ENCODE measurements at places on chromosomes 16 and 17.
A peak's percentile ranks its signal among the peaks of the same experiment; 100 is the strongest.

DNA sequence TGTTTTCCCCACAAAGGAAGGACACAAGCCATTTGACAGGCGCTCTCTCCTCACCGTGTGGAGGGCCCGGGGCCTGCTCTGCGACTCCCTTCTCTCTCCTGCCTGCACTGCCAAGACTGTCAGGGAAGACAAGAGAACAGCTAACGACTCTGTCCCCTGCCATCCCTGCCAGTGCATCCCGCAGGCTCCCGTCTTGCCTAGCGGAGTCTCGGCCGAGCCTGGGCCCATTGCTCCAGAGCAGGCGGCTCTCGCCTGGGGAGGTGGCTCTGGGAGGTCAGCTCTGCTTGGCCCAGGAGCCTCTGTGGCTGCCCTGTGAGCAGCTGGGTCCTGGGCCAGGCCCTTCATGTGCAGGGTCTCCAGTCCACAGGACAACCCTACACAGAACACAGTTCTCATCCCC, 53.0 kb downstream of the WNT3 start:
- DNase-seq = no peak

GRCh38 chr17:58354541-58355216, 2.7 kb upstream of the SUPT4H1 start:
- no peak for DNase-seq

GRCh38 chr16:68345958-68346635, 35.3 kb downstream of the PRMT7 start:
- no peak for DNase-seq

GRCh38 chr17:57356719-57357391, 100.5 kb downstream of the MSI2 start:
- DNase-seq = peak; percentile 93

GRCh38 chr17:51258756-51259563, 889 bp downstream of the MBTD1 start:
- DNase-seq = peak; percentile 63

DNA sequence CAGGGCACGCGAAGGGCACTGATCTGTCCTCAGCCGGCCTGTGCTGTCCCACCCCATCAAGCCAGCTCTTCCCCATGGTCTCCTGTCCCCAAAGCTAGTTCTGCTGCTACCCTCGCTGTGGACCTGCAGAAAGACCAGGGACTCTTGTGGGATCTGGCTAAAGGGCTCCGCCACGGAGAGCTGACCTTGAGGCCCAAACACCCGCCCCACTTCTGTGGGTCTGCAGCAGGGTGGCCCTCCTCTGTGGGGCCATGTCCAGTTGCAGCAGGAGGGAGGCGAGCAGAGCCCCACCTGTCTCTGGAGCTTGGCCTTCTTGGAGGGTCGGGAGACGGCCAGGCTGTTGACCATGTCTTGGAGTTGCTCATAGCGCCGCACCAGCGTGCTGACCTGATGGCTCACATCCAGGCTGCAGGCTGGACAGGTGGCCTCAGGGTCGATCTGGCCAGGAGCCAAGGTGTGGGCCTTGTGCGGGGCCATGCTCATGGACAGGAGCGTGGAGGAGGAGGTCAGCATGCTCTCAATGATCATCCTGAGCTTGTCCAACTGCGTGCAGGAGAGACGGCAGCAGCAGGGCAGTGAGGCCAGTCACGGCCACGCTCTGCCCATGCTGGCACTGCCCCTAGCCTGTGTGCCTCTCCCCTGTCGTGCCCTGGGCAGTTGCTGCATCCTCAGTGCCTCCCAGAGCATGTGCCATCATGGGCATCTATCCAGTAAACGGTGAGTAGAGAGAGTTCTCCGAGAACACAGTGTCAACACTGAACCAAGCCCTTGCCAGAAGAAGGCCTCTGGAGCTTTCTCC, 16.6 kb downstream of the UBALD2 start:
- no peak for DNase-seq

DNA sequence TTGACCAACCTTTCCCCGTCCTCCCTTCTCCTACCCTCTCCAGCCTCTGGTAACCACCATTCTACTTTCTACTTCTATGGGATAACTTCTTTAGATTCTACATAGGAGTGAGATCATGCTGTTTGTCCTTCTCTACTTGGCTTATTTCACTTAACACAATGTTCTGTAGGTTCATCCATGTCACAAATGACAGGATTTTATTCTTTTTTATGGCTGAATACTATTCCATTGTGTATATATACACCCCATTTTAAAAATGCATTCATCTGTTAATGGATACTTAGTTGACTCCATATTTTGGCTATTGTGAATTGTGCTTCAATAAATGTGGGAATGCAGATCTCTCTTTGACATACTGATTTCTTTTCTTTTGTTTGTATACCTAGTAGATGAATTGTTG, 115.0 kb downstream of the RAB11FIP4 start:
- no peak for DNase-seq

- no peak for DNase-seq
Observed at GRCh38 chr16:50403491-50403890, 34.7 kb upstream of the BRD7 start.

GRCh38 chr17:31574458-31574857, 183.0 kb downstream of the RAB11FIP4 start:
- DNase-seq = no peak

- no peak for DNase-seq
Observed at GRCh38 chr17:76500747-76501017, 541 bp downstream of the RHBDF2 start.

- DNase-seq = peak; percentile 50
Observed at GRCh38 chr17:79104898-79105600, 30.4 kb downstream of the ENGASE start.

DNA sequence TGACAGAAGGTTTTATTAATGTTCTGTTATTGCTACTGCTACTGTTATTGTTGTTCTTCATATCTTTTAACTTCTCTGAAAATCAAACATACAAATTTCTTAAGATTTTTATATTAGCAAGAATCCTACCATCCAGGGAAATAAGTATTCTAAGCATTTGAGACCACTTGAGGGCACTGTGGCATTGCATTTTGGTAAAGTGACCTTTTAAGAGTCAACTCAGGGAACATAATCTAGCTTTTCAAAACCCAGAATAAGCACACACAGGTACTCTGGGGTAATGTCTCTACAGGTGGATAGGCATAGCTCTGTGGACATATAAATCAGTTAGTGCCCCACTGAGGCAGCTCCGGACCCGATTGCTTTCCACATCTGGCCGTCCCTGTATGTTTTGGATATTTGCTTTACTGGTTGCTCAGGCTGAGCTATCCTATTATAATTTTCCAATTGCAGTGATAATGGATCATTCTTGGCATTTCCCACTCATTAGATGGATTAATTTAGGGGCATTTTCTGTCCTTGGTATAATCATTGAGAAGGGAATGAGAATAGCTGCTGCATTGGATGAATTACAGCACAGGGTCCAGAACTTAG, 1425.1 kb upstream of the CDH8 start:
- peak; percentile 86 for DNase-seq

DNA sequence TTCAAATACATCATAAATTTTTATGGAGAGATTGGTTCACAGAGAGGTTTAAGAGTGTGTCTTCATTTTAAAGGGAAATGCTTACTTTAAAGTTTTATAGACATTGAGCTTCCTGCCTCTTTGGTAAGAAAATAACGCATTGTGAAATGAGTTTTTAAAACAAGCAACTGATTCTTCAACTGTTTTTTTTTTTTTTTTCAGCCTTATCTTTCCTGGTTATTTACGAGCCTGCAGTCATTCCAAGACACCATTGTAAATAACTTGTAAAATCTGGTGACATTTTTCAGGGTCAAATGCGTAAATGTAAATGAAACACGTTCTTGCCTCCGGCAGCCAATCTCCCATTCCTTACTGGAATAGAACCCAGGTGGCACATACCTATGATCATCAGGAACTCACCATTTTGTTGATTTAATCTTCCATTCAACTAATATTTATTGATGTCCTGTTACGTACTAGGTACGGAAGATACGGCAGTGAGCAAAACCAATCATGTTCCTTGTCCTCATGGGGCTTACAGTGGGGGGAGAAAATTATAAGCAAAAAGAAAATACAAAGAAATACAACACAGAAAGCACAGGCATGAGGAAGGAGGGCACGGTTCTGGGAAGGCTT, 33.2 kb upstream of the CDYL2 start:
- DNase-seq = no peak

DNA sequence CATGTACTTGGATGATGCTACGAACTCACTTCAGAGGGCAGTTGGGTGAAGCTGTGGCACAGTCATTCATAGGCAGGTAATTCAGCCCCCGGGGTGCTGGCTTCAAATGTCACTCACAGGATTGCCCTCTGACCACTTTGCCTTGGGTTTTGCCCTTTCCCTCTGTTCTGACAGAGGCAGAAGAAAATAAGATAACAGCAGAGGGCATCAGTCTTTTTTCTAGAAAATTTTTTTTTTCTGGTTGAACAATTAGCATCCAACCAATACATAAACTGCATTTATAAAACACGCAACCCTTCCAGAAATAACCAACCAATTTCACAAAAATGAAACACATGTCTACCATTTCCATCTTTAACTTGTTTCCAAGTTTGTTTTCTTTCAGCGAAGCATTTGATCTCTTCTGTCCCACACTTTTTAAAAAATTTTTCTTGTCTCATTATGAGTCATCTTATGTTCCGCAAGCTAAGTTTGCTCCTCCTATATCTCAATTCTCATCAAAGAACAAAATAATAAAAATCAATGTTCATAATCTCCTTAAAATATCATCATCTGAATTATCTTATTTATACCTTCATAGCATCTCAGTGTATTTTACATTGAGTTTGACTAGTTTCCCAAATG, 15.6 kb downstream of the NACA2 start:
- DNase-seq = no peak

DNA sequence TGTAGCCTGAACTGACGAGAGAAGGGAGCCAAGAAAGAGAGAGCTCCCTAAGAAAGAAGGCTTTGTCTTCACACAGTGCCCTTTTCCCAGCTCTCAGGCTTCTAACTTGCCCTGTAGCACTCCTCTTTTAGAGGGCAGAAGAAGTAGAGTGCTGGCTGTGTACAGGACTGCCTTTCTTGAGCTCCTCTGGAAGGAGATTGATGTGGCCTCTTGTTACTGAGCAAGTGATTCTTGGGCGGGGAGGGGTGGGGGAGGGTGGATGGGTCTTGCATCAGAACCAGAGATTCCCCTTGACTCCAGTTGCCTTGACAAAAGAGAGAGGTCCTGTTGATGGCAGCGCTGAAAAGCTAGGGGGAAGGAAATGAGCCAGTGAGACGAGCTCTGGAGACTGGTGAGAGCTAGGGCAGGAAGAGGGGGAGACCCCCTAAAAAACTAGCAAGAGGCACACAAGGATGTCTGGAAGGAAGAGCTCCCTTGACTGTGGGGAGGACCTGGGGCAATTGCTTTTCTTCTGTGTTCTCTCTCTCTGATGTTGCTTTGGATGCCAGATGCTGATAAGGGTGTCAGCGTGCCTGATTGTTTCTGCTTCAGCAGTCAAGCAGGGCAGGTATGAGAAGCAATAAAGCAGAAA, 18.4 kb downstream of the GPR179 start:
- peak; percentile 75 for DNase-seq

GRCh38 chr17:37642681-37643080, 565 bp downstream of the DDX52 start:
- DNase-seq = peak; percentile 65
